A549 treated with dexamethasone at 1 μM for 4 hours (cell line): ENCODE measurements at places on chromosomes 1 and 21. TPM values are rescaled to one million over a fixed set of nuclear protein-coding genes. Genes with fewer than 3 reads are reported as not detected.

SPRR2E gene
- not detected in 5 replicates for total RNA-seq

APOBEC4 gene
- total RNA-seq: not detected in 5 replicates

CLIC6 gene
- total RNA-seq: 0.03 to 0.11 TPM (median 0.08 TPM) in 5 replicates

HSD3B2 gene
- total RNA-seq: not detected in 5 replicates

CDCA8 gene
- total RNA-seq: 44.5 to 49.4 TPM (median 45.8 TPM) in 5 replicates

PDZK1 gene
- 0.80 to 1.5 TPM (median 1.1 TPM) in 5 replicates for total RNA-seq

PHLDA3 gene
- 87.4 to 145 TPM (median 125 TPM) in 5 replicates for total RNA-seq

AMY2B gene
- total RNA-seq: 0.38 to 0.66 TPM (median 0.48 TPM) in 5 replicates

DRAXIN gene
- total RNA-seq: 0.03 to 0.11 TPM (median 0.06 TPM) in 5 replicates

RPE65 gene
- total RNA-seq: not detected in 5 replicates

TRNP1 gene
- 204 to 282 TPM (median 273 TPM) in 5 replicates for total RNA-seq

HLCS gene
- 6.0 to 9.0 TPM (median 7.2 TPM) in 5 replicates for total RNA-seq

AGT gene
- 0.07 to 0.17 TPM (median 0.10 TPM) in 4 of 5 replicates, not detected in the other for total RNA-seq

ASCL5 gene
- total RNA-seq: 0.09 to 0.13 TPM (median 0.11 TPM) in 5 replicates

RIMKLA gene
- 0.25 to 0.98 TPM (median 0.47 TPM) in 5 replicates for total RNA-seq

CFHR3 gene
- 0.06 to 0.21 TPM (median 0.12 TPM) in 4 of 5 replicates, not detected in the other for total RNA-seq
